Globus pallidus (tissue), 1 donor: ENCODE measurements at places on chromosomes 2 and 18.
A peak's percentile ranks its signal among the peaks of the same experiment; 100 is the strongest.

DNA sequence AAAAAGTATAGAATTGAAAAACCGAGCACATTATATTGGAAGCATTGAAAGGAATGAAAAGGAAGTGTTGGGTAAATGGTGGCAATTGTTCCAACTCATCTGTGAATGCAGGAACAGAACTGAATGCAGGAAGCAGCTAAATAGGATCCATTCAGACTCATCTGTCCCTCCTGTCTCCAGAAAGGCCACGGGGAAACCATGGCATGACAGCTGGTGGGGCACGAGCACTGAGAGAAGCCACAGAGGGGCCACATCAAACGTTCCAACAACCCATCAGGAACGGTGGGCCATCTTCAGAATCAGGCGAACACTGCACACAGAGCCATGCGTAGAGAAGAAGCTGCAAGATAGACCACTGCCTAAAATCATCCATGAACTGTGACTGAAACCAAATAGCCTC lies 138.5 kb upstream of the SLC35G4 start:
- peak; percentile 14 for DNase-seq

DNA sequence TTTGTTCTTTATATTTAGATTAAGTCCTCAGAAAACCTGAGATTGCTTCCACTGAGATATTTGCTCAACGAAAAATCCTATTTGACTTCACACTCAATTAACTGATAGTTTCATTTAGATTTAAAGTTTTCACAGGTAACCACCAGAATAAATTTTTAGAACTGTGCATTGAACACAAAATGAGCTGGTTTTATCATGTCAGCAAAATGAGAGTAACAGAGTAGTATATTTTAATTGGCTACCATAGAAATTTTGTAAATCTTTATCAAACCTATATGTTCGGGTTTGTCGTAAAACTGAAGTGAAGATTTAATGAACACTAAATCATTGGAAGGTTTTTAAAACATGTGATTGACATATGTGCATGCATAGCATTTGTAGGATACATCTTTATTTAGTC lies 32.7 kb upstream of the MFF start:
- no peak for DNase-seq

DNA sequence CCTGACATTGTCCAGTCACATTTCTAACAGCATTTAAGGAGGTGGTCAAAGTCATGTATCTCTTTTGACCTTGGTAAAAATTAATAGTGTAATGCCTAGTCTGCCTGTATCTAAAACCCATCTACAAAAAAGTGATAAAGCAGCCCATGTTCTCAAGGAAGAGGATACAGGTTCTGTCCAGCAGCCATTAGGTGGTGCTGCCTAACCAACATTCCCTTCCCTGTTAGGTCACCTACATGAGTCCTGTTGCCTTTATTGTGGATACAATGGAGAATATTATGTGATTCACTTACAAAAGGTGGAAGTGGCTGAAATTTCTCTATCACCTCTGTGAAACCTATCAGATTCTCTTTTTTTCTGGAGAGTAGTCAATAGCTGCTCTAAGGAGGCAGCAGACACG lies 52.5 kb downstream of the AQP4 start:
- DNase-seq: peak; percentile 9

DNA sequence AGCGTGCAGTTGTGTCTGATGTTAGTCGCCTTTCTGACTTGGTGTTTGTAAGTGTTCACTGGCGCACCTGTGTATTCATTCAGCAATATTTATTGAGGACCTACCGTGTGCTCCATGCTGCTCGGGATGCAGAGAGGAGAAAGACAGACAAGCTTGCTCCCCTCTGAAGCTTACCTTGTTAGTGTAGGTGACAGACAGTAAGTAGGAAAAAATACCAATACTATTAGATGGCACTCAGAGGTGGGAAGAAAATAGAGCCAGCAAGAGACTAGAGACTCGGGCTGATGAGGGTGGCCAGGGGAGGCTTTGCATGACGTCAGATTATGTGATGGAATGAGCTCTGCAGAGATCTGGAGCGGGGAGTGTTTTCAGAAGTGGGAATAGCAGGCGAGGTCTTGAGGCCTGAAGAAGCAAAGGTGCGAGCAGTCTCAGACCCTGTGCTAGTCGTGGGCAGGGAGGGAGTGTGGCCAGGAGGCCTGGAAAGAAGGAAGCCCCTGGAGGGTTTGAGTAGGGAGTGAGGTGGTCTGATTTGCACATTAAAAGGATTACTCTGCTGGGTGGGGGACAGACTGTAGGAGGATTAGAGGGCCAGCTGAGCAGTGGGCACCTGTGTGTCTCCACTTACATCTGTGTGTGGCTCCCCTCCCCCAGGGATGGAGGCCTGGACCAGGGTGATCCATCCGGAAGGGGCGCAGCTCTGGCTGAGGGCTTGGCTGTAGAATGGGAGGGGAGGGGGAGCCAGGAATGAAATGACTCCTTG lies 11.8 kb downstream of the MTCL1 start:
- DNase-seq: no peak

GRCh38 chr18:57210716-57211411 lies 64.0 kb downstream of the BOD1L2 start:
- no peak for DNase-seq
